ENCODE measurements at places on chromosomes 3 and 15.

- no peak for DNase-seq
These were observed 514.5 kb upstream of the DPPA4 start for GRCh38 chr3:109851854-109852253.

- no peak for DNase-seq
These were observed 11.2 kb upstream of the ATP13A3 start for GRCh38 chr3:194497799-194498575.

- no peak for DNase-seq
These were observed 452.5 kb downstream of the MCTP2 start for GRCh38 chr15:94683902-94684301.

GRCh38 chr3:112639455-112640225 lies 1.3 kb downstream of the CCDC80 start:
- no peak for DNase-seq

DNA sequence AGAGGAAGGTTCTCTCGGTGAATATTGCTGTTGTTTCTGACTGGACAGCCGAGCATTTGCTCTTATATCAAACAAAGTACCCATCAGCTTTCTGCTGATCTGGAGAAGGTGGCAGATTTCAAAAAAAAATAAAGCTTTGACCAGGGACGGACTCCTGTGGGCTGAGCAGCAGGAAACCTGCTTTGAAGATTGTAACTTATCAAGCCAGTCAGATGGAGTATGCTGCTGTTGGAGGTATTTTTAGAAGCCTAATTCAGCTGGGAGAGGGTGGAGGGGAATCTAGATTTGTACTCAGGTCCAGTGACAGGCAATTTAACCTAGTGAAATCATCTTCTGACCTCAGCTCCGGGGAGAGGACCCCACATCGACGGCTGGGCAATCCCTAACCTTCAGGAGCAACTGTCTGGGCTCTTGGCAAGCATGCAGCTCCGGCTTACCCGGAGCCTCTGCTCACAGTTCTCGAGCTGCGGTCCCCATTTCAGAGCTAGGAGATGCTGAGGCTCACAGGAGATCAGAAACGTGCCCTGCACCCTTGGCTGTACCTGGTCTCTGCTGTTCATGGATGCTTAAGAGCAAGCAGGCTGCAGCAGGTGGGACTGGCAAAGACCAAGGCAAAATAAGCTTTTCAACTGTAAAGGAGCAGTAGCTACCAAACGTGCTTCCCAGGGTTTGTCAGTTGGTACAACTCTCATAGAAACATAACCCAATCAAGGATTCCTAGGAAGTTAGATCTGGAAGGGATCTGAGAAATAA lies 89.3 kb upstream of the ST8SIA2 start:
- no peak for DNase-seq

GRCh38 chr15:59553879-59554735 lies 57.5 kb upstream of the GCNT3 start:
- DNase-seq, result no peak

GRCh38 chr15:31867536-31868442 lies 162.5 kb upstream of the CHRNA7 start:
- DNase-seq, result peak; percentile 55

- DNase-seq, result no peak
These were observed 339.7 kb downstream of the CGGBP1 start for GRCh38 chr3:87719060-87719459.

DNA sequence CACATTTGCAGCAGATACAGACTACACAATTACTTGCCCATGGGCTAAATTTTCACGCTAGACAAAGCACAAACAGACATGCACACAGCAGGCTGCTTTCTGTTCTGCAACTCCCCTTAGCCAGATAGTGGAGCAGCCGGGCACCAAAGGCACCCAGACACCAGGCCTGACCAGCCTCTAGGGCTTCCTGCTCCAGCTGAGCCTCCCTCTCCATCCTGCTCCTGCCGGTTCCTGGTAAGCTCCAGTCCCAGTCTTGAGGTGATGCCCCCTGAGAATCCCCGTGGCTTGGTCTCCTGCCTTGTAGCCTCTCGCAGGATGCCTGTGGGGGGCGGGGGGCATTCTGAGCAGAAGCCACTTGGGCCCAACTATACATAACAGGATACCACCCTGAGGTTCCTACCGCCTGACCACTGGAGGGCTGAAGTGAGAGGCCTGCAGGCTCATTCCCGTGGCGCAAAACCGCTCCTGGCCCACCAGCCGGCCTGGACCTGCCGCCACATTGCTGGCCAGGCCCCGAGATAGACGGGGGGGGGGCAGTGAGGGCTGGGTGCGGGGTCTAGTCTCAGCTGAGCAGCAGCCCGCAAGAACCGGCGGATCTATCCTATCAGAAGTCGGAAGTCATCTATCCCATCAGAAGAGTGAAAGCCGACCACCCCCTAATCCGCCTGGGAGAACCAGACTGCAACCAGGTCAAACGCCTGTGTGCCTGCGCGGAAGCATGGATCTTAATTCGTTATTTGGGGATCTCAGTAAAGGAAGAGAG lies 3.9 kb downstream of the FOXL2 start:
- no peak for DNase-seq

- no peak for DNase-seq
These were observed 716.5 kb upstream of the CFAP20DC start for GRCh38 chr3:59766200-59766872.

All from CD4-positive, alpha-beta T cell treated with Interleukin-2 at 100 ng/mL for 4 hours (primary cell).